ENCODE measurements at places on chromosomes 1 and 21.

- peak; percentile 52 for DNase-seq
Observed at GRCh38 chr1:54566438-54567141, 18.6 kb downstream of the ACOT11 start.

- DNase-seq, result no peak
Observed at GRCh38 chr1:89833183-89834082, 12.6 kb downstream of the LRRC8D start.

DNA sequence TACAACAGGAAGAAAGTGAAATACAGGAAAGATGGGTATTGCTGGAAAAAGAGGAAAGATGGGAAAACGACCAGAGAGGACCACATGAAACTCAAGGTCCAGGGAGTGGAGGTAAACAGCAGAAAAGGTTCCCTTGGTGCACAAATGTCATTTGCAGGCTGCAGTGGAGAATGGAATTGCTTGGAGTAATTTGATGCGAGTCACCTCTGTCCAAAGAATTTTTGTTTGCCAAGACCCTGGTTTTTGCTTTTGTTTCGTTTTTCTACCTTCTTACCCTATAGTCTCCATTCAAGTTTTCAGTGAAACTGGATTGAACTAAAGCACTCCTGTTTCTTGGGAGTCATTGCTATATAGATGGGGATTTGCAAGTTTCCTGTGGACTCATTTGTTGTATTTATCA, 464.3 kb downstream of the CAMTA1 start:
- peak; percentile 20 for DNase-seq

DNA sequence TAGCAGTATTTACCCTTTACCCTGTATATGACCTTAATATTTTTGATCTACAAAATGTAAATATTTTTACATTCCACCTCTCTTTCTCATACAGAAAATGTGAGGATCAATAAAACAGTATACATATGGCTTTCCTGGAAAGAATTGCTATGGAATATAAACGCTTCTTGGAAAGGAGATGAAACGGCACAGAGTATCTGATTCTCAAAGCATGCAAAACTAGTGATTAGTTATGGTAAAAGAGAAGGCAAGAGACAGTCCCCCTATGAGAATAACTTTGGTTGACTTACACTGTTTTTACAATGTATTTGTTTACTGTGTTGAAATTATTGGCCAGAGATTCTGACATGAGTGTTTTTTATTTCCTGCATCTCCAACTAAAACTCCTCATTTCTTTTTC, 204.6 kb upstream of the C21orf91 start:
- no peak for DNase-seq

DNA sequence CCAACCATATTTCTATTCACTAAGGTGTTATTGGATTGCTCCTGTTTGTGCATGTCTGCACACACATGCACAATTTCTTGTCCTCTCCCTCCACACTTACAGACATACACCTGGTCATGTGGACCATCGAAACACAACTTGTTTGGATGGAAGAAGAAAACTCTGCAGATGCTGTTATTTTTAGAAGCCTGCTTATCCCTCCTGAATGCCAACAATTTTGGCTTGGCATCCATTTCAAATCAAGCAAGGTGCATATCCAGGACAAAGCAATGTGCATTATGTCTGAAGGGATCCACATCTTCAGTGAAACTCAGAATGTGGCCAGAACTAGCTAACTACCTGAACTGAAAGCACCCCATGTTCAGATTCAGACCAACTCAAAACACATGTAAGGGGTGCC, 98.9 kb upstream of the ADAR start:
- no peak for DNase-seq

DNA sequence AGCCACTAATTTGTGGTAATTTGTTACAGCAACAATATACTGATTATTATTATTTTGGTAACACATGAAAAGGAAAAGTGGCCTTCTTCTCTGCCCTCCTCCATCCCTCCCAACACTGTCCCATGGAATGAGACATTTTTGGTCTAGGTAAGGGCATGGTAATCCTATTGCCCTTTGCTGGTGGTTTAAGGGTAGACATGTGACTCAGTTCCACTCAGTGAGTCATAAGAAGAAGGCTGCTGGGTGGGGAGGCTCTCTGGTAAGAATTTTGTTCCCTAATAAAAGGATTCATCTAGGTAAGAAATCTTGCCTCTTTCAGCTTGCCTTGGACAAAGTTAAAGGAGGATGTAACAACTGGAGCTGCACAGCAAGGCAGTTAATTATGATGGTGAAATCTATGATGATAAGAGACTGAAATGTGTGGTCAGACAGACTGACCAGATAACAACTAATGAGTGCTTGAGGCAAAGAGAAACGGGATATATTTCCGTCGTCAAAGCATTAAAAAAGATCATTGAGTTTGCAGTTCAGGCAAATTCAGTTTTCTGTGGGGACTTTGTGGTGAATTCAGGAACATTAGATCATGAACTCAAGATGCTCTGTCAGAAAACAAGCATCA, 232.0 kb upstream of the KCNK2 start:
- DNase-seq, result no peak

GRCh38 chr1:213466541-213466940, 415.5 kb downstream of the RPS6KC1 start:
- DNase-seq, result no peak

- DNase-seq, result no peak
Observed at GRCh38 chr1:64950284-64950809, 16.0 kb downstream of the JAK1 start.

All from islet precursor cell (in vitro differentiated cells).